ENCODE measurements at places on chromosomes 2 and 18.

DNA sequence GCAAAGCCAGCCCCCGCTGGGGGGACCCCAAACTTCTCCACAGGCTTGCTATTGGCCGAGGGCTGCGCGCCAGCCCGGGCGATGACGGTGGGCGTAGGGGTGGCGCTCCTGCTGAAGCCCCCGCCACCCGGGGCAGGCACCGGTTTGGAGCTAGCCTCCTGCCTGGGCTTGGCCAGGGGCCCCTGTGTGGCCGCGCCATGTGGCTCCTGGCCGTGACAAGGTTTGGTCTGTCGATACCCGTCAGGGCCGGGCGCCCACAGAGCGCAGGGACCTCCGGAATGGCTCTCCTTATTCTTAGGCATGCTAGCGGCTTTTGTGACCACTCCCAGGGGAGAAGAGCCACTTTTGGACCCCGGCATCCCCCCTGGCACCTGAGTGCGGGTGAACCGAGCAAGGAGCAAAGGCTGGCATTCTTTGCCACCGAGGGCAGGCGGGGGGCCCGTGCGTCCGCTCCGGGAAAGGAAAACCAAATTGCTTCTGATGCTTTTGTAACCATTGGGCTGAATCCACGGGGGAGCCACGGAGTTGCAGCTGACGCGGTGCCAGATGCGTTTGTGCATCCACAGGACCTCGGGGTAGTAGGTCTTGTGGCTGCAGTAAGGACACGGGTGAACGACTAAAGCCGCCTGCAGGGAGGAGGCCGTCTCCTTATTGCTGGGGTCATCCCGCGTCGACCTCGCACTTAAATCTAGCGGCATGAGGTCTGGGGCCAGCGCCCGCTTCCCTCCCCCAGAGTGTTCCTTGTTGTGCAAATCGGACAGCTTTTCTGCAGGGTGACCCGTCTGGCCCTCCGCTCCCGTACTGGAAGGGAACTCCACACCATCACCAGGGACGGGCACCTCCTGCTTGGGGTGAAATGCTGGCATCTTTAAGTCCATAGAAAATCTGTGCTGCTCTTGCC lies 115.6 kb downstream of the ZNF516 start:
- no peak for DNase-seq

GRCh38 chr2:53028746-53029423 lies 738.7 kb upstream of the CHAC2 start:
- DNase-seq: no peak

DNA sequence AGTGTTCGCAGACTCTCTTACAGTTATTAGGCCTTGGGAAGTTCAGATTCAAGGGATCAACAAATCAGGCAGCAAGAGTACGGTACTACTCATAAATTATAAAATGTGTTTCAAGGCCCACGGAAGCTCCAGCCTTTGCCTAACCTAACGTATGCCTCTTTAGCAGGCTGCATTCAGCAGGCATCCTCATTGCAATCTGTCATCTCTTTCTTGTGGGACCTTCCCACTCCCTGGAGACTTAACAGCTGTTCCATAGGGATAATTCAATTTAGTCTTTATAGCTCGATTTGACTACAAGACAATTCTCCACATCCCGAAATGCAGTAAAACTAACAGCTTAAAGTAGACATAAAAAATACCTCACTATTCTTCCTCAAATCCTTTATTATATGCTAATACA lies 453.7 kb downstream of the CNTNAP5 start:
- DNase-seq: no peak

GRCh38 chr2:96930351-96931010 lies 55.9 kb downstream of the FAM178B start:
- no peak for DNase-seq

GRCh38 chr18:28115149-28115550 lies 61.8 kb downstream of the CDH2 start:
- DNase-seq: no peak

- peak; percentile 23 for DNase-seq
Measured at GRCh38 chr2:12796657-12797056, 79.9 kb downstream of the TRIB2 start.

GRCh38 chr2:181111059-181111458 lies 130.7 kb downstream of the UBE2E3 start:
- no peak for DNase-seq

DNA sequence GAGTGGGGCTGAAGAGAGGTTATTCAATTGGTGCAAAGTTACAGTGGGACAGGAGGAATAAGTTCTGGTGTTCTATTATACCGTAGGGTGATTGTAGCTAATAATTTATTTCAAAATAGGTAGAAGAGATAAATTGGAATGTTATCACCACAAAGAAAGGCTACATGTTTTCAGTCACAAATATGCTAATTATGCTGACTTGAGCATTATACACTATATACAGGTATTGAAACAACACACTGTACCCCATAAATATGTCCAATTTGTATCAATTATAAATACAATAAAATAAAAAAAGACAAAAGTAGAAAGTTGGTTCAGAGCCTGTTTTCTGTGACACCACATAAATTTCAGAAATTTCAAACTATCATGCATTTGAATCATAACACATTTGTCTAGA lies 97.7 kb downstream of the CDH19 start:
- DNase-seq: no peak

GRCh38 chr18:26317398-26317797 lies 91.2 kb downstream of the TAF4B start:
- no peak for DNase-seq

DNA sequence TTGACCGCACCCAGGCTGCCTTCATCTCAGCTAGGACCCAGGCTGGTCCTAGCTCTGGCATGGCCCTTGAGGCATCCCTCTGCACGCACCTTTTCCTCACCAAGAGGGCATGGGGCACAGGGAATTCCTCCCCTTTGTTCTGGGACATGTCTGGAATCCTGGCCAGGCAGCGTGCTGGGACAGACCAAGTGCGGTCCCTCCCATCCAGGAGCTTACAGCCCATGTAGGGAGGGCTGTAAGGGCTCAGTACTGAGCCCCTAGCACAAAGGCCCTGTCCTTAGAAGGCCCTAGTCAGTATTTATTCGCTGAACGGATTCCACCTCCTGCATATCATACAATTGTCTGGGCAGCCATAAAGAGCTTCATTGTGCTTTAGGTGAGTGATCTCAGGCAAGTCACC lies 3.0 kb downstream of the TMEM37 start:
- no peak for DNase-seq

DNA sequence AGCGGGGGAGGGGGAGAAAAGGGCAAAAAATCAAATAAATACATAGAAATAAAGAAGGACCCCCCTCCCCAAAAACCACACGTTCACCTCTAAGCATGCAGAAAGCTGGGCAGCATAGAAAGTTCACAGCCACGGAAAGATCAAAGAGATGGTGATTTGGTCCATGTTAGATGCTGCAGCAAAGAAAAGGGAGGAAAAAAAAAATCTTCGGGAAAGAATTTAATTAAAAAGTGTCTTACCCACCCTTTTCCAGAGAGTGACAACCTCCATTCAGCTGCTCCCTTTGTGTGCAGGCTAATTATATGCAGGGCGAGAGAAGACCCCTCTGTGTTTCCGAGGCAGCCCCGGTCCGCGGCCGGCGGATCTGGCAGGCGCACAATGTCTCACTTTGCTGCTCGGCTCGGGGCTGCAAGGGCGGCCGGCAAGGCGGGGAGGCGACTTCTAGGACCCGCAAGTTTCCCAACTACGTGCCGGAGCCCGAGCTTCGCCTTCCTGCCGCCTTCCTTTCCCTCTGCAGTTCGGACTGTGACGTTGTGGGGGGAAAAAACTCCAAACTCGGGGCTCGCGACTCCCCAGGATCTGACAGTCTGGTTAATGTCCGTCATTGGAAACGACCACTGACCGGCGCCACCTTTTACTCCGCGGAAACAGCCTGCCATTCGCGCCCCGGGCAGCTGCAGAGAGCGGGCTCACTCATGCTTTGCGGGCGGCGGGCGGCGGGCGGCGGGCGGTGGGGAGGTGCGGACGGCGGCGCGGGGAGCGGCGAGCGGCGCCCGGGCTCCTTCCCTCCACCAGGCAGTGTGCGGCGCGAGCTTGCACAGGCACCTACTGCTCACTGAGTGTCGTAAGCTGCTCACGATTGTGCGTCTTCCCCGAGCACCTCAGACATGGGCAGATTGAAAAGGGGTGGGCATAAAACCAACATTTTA lies at the start of gene LRRTM1:
Gene LRRTM1 (minus strand): TSS at position 844 of the 929 bp plus-strand sequence. CDS start 933 bp downstream, outside the sequence.
- DNase-seq: peak; percentile 57

DNA sequence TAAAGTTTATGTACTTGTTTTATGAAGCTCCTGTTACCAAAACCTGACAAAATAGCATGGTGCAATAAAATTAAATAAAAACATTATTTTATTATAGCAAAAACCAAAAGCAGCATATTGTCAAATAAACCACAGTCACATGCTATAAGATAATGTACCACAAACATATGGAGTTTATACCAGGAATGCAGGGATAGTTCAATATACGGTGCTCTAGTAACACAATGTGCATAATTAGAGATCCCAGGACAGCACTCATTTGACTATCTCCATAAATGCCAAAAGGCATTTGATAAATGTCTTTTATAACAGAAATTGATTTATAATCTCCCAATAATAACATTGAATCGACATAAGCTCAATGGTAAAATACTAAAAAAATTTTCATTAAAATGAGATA lies 402.0 kb downstream of the RND3 start:
- DNase-seq: no peak

DNA sequence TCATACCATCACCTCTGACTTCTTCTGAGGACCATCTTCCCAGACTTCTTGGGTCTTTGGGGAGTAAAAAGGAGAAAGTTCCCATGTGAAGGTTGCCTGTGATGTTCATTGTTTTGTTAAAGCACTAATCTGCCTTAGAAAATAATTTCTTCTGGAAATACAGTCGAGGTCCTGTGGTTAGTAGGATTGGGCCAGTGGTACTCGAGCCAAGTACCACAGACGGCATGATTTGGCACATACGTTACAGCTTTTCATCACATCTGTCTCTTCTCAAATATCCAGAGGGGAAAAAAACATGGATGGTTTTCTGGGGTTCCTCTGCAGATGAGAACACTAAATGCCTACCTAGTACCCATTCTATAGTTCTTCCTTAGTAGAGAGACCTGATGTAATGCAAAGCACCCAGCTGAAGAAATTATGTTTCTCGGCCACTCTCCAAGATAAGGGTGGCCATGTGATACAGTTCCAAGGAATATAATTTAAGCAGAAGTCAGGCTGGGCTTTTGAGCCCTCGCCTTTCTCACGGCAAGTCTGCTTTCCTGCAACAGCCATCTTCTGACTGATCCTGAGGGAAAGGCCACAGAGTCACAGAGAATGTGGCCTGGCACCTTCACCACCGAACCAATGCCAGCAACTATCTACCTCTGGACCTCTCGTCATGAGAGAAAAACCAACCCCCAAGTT lies 161.0 kb downstream of the RNF152 start:
- no peak for DNase-seq

DNA sequence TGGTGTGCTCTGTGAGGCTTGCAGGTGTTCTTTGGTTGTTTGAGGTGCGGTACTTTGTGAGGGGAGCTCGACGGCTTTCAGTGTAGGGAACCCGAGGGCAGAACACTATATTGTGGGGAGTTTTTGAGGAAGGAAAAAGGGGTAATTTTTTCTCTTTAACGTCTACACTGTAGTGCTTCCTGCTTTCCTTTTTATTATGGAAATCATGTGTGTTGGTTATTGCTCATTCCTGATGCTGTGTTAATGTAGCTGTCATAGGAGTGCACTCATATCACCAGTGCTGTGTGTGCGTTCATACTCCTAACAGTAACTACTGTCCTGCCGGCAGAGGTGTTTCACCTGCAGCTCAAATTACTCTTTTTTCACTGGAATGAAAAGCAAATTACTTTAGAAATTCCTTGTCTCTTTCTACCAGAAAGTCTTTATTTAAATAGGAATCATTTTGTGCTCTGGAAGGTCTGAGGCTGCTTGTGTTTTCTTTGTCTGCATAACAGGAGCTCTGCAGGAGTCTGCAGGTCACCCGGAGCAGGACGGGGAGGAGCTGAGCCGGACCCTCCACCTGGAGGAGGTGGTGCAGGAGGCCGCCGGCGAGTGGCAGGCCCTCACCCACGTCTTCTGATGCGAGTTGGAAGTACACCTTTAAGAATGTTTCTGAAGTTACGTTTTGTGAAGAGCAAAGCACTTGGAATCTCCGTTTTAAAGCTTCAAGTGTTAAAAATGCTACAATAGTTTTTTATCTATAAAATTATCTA lies 145.5 kb downstream of the ZNF236 start:
- no peak for DNase-seq

DNA sequence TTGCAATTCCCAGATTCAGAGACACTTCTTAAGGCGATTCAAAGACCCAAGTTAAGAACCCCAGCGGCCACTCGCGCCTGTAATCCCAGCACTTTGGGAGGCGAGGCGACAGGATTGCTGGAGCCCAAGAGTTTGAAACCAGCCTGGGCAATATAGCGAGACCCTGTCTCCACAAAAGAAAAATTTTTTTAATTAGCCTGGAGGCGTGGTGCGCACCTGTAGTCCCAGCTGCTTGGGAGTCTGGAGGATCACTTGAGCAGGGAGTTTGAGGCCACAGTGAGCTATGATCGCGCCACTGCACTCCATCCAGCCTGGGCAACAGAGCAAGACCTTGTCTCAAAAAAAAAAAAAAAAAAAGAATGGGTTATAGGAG lies 585 bp upstream of the ANAPC1 start:
- DNase-seq: no peak

DNA sequence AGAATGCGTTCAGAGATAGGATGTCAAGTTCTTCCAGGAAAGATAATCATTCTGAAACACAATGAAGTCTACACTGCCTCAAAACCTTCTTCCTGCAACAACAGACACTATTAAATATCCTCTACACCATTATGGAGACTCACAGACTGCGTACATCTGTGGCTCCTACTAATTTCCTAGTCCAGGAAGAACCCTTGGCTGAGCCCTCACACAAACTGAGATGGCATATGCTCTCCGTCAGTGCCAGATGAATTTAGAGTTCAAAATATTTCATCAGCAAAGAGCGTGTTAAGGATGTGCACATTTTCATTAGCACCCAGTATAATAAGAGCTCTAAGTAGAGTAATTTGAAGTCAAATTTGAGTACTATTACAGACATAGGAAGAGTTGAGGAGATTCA lies 117.2 kb downstream of the TCF4 start:
- no peak for DNase-seq

DNA sequence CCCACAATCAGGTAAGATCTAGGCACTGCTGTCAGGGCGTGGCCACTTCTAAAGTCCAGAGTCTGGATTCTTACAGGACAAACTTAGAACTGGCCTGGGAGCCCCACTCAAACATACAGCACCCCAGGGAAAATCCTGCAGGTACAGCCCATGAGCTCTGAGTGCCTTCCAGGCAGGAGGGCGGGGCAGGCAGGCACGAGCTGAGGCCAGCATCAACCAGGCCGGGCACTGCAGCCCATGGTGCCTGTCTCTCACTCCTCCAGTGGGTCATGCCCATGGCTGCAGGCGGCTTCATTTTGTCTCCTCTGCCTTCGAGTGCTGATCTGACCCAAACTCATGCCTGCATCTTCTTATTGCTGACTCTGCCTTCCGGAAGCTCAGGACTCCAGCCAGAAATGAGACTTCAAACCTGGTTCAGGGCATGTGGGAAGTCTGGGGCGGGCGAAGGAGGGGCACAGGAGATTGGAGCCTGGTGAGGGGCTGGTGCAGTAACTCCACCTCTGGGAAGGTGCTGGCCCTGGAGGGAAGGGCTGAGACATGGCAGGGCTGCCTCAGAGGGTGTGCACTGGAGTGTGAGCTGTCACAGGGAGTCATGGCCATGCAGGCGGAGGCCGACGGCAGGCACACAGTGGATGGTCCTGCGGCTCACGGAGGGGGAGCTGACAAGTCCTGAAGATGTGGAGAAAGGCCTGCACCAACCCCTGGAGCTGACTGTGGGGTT lies 40.5 kb downstream of the HS6ST1 start:
- no peak for DNase-seq
